Activated naive CD4-positive, alpha-beta T cell treated with anti-CD3 and anti-CD28 coated beads, Interleukin-2, amount 50 U/mL, for 72 hours (primary cell): ENCODE measurements at places on chromosomes 5 and 9.

DNA sequence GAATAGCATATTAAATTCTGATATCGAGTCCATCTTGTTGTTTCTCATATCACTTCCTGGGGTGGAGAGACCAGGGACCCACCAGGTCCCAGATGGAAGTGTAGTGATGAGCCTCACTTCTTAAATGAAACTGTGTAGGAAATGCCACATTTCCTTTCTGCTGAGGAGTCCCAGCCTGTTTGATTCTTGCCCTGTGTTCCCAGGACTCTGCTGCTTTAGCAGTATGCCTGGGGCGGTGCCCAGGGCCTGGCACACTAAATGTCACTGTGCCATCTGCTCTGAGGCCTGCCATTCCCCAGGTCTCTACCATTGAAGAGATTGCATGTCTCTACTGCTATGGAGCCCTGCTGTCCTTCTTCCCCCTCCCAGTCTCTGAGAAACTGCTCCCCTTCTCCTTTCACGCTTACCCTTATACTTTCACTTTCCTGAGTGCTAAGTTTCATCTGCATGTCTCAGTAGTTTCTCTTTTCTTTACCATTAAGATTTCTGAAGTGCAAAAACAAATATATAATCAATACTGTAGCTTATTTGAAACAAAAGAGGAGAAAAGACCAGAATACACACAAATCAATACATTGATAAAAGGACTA, 260.4 kb downstream of the GABRB2 start:
- no peak for DNase-seq

GRCh38 chr9:113638897-113639296, 175.4 kb downstream of the RGS3 start:
- peak; percentile 16 for DNase-seq

- DNase-seq: peak; percentile 39
Observed at GRCh38 chr5:55062039-55062779, 38.2 kb downstream of the GZMK start.

DNA sequence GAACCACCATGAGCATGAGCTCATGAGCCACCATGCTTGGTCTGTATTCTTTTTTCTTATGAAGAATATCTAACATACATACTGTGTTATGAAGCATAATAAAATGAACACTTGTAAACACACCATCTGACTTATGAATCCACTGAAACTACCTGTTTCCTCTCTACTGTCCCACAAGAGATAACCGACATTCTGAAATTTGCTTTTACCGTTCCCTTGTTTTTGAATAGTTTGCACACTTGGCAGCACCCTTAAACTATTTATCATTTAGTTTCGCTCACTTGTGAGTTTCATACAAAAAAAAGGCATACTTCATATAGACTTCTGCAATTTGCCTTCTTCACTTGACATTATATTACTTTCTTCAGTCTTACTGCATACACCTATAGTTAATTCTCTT, 8.9 kb downstream of the LARS1 start:
- no peak for DNase-seq

- no peak for DNase-seq
Observed at GRCh38 chr5:64838376-64838775, 69.6 kb downstream of the CWC27 start.

DNA sequence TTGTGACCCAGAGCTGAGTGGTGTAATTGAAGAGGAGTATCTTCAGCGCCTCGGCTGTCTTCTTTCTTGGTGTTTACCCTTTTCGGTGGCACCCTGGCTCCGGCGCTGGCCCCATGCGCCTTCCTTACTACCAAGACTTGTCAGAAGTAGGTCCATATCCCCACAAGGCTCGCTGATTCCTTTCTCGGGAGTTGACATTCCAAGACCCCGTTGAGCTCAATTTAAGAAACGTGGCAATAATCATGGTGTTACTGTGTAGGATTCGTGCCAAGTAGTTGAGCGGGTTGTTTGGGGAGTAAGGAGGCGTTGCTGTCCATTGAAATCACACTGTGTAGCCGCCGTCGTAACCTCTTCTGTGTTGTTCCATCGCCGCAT, 795 bp downstream of the NDUFAF2 start:
- DNase-seq: no peak

DNA sequence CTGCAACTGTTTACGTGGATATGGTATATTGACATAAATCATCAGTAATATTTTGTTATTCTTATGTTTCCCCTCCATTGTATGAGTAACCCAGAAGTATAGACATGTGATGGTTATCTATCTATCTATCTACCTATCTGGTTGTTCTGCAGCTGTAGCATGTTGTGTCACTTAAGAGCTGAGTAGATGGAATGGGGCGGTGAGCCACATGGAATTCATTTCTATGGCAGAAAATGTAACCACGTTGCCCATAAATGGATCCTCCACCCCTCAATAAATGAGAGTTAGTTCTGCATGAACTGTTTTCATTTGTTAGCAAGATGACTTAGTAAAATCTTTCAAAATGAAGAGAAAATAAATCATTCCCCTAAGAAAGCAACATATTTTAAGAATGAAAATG, 553.2 kb downstream of the MAT2B start:
- DNase-seq: no peak
